Stimulated activated CD4-positive, alpha-beta T cell treated with anti-CD3 and anti-CD28 coated beads, Interleukin-1b, Interleukin-23, amount 100 ng/mL, for 24 hours (primary cell): ENCODE measurements at places on chromosomes 1 and 21.

DNA sequence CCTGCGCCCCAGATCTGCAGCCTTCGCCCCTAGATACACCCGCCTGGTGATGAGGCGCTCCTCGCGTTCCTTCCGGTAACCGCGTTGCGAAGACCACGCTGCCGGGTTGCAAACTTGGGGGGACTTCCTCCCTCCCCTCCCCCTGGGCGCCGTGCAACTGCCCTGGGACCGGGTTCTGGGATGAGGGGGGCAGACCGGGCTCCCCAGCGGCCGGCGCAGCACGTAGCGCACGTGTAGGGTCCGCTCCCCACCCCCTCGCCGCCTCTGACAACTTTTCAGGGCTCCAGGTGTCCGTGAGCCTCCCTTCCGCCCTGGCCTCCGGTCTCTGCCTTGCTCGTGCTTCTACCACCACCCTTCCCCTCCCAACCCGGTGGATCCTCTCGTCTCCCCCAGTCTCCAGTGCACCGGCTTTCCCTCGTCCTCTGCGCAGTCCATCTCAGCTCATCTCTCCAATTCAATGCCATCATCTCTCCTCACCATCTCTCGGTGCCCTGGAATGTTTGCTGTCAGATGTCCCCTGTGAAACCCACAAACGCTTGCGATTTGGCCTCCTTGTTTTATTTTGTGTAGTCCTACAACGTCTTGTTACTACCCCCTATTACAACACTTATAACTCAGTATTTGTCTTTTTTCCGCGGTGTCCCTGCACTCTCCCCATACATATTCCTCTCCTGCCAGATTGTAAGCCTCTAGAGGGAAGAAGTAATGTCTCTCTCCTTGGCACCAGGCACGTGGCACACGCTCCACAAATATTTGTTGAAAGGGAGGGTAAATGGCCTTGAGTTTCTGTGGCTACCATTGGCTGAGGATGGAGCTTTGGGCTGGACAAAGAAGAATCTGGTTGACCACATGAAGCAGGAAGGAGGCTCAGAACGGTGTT is 782 bp downstream of the PCAT6 start:
- DNase-seq = no peak

DNA sequence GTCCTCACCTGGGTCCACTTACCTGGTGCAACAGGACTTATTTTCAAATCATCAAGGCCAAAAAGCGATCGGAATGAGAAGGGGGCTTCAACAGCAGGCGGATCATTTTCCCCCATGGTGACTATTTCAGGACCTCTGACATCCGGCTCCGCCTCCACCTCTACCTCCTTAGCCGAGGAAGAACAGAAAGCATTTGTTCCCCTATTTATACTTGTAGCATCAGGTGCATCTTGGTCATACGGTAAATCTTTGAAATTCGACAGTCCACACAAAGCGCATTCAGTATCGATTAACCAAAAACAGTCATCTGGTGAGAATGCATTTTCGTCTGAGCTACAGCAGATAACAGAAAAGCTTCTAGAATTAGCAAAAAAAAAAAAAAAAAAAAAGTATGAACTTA is 550 bp downstream of the TMPRSS3 start:
- DNase-seq = no peak

DNA sequence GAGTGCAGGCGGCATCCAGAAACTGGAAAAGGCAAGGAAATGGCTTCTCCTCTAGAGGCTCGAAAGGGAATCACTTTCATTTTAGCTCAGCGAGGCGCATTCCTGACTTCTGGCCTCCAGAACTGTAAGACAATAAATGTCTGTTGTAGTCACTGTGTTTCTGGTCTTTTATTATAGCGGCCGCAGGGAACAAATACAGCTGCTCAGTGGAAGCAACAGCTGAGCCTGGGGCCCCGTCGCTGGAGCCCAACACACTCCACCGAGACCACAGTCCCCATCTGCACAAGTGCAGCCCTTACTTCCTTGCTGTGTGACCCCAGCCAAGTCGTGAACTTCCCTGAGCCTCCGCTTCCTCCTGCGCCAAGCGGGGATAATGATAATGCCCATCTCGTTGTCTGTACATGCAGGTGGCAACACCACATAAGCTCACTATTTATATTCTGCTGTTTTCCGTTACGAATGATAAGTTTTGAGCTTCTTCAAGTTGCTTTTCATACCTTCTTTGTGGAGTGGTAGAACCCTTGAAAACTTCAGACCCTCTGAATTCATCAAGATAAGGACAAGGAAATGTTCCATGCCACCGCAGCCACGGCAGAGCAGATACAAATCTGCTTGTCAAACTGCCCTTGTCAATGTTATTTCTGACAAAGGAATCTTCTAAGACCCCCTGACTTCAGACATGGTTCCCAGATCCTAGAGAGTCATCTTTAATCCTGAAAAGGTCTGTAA is 3.2 kb upstream of the LAPTM5 start:
- DNase-seq = no peak

DNA sequence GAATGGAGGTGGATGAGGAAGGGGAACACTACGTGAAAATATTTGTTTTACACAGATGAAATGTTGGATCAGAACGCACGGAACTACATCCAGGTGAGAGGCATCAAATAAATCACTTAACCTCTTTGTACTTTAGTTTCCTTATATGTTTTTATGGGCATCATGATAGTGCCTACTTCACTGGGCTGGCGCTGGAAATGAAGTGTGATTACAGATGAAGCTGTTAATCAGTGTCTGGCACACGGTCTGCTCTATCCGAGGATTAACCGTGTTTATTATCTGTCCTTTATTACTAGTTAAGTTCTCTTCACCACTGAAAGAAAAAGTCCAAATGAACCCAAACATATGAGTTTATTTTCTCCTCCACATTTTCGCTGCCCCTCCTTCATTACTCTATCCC is 96.0 kb upstream of the TRABD2B start:
- no peak for DNase-seq

DNA sequence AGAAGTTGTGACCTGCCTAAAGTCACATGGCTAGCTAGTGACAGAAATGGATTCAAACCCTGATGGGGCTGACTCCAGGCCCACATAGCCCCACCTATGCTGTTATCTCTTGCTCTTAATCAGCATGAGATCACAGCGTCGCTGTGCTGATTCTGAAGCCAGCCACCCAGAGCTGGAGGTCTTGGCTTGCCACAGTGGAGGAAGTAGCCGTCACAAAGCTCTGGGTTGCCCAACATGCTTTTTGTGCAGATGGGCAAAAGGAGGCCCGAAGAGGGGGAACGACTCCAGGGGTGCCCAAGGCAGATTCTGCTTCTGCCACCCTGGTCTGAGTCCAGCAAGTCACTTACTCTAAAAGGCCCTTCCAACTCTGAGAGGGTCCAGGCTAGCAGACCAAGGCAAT is 14.7 kb upstream of the MFSD2A start:
- DNase-seq = no peak

- DNase-seq = no peak
Observed at GRCh38 chr1:193359631-193360030, 173.2 kb upstream of the B3GALT2 start.

DNA sequence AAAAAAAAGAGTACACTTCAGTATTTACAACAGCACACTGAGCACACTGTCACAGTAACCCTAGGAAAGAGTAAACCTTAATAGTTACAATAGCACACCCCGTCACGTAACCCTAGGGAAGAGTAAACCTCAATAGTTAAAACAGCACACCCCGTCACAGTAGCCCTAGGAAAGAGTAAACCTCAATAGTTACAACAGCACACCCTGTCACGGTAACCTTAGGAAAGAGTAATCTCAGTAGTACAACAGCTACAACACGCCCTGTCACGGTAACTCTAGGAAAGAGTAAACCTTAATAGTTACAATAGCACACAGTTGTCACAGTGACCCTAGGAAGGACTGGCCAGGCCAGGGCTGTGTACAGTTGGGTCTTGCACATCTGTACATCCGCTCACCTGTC is 3.0 kb downstream of the CDK11A start:
- no peak for DNase-seq

GRCh38 chr1:203871114-203871880 is 9.9 kb downstream of the SNRPE start:
- no peak for DNase-seq

- no peak for DNase-seq
Observed at GRCh38 chr1:189563784-189564183, 913.9 kb downstream of the BRINP3 start.

- DNase-seq = no peak
Observed at GRCh38 chr1:150829751-150830150, 21.7 kb upstream of the CTSK start.

- no peak for DNase-seq
Observed at GRCh38 chr1:211326140-211326527, 499 bp upstream of the TRAF5 start.

DNA sequence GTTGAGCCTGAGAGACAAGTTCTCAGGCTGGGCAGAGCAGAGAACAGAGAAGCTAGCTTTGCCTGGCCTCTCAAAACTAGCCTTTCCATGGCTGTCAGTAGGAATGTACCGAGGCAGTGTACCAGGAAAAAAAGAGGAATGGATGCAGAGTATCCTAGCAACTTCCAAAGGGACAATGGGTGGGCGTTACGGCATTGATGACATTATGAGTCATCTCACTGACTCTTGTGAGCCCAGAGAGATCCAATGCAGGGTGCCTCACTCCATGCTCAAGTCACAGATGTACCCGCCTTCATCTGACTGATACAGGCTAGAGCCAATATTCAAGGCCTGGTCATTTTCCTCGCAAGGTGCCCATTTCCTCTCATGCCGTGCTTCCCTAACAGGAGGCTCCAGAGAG is 51.4 kb upstream of the C8B start:
- no peak for DNase-seq

DNA sequence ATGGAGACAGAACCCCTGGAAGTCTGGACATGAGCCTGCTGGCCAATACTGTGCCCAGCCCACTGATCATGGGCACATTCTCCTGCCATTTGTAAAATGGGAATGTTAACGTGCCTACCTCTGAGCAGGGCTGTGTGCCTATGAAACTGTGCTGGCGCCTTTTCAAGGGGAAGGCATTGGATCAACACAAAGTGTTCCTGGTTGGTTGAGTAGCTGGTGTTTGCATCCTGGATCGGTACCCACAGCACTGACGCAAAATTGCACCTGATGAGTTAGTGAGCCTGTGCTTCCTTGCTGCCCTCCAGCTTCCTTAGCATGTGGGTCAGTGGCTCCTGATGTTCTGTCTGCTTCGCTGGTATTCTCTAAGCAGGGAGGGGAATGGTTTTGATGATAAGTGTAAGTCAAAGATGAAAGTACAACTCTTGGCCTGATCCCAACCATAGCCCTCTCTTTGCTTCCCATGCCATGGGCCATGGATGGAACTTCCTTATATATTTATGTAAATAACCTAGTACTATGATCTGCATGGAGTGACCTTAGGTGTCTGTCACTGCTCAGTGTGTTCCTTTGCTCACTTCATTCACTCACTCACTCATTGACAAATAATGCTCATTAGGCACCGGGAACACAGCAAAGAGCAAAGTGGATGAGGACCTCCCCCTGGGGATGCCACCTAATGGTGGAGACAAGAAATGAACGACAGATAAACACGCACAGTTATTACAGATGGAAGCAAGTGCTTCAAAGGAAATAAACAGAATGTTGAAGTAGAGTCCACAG is 22.7 kb downstream of the MAB21L3 start:
- DNase-seq = no peak
